Left kidney (tissue), 8 donors: ENCODE measurements at places on chromosomes 13 and 19.

GRCh38 chr13:111359237-111359915 lies 38.9 kb downstream of the TEX29 start:
- DNase-seq = no peak

DNA sequence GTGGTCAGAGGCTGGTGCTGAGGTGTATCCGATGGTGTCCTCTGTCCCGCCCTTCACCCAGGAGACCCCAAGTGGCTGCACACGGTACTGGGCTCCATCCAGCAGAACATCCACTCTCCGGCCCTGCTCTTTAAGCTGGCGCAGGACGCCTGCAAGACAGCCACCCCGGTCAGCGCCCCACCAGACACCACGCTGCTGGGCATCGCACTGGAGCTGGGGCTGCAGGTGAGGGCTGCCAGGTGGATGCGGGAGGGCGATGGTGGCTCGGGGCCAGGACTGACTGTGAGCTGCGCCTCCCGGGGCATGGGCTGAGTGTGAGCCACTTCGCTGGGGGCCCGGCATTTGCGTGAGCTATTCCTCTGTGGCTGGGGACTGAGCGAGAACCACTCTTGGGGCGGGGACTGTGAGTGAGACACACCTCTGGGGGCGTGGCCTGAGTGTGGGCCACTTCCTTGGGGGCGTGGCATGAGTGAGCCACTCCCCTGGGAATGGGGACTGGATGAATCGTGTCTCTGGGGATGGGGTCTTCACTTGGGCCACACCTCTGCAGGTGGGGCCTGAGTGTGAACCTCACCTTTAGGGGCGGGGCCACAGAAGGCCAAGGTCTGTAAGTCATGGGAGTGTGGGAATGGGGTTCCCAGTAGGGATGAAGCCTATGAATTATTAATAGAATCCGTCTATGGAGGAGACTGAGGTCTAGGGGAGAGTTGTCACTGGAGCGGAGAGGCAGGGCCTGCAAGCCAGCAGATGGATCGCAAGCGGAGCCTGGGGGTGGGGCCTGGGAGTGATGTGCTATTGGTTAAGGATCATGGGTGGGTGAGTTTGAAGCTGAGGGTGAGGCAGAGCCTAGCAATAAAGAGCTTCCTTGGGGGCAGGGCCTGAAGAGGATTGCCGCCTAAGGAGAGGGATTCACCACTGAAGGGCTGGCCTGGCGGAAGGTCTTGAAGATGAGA lies 30.5 kb downstream of the ZSWIM4 start:
- DNase-seq = no peak

- DNase-seq = no peak
These were observed 11.3 kb downstream of the APBA3 start for GRCh38 chr19:3750211-3750610.

GRCh38 chr19:38441657-38442348 lies 8.3 kb downstream of the RYR1 start:
- no peak for DNase-seq

DNA sequence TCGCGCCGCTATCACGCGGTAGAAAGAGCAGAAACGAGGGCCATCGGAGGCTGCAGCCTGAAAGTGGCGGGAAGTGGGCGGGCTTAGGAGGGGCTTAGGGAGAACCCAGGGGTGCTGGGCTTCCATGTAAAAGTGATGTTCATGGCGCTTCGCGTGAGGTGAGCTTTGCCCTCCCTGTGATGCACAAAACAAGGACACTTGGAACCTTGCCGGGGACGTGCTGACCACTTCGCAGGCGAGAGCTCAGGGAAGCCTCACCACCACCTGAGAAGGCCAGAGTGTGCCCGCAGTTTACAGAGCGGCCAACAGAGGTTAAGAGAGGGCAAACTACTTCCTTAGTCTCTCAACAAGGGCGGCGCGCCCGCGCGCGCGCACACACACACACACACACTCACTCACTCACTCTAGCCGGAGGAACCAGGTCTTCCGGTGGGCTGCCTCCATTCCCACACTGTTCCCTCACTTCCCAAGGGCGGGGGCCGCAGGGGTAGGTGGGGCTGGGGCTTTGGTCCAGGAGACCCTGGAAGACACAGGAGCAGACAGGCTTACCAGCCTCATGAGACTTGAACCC lies 651 bp downstream of the GAPDHS start:
- no peak for DNase-seq

DNA sequence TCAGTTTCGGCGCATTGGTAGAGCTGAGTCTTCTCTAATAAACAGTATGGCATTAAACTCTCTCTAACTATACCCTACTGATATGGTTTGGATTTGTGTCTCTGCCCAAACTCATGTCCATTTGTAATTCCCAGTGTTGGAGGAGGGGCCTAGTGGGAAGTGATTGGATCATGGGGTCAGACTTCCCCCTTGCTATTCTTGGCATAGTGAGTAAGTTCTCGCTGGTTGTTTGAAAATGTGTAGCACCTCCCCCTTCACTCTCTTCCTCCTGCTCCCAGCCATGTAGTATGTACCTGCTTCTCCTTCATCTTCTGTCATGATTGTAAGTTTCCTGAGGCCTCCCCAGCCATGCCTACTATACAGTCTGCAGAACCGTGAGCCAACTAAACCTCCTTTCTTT lies 682.7 kb upstream of the ARGLU1 start:
- no peak for DNase-seq

GRCh38 chr19:10292789-10293636 lies 3.3 kb downstream of the ICAM5 start:
- DNase-seq = no peak

- no peak for DNase-seq
These were observed 36.9 kb downstream of the GADD45B start for GRCh38 chr19:2512523-2513431.

GRCh38 chr13:27857282-27857681 lies 62.5 kb upstream of the PDX1 start:
- DNase-seq = no peak

- no peak for DNase-seq
These were observed 40.4 kb downstream of the LRCH1 start for GRCh38 chr13:46593398-46593797.

GRCh38 chr19:51760697-51761356 lies at the start of gene FPR2:
TSS of gene FPR2 (plus strand) at chr19:51761180. CDS start at chr19:51768659, 7,479 bp downstream.
- no peak for DNase-seq

DNA sequence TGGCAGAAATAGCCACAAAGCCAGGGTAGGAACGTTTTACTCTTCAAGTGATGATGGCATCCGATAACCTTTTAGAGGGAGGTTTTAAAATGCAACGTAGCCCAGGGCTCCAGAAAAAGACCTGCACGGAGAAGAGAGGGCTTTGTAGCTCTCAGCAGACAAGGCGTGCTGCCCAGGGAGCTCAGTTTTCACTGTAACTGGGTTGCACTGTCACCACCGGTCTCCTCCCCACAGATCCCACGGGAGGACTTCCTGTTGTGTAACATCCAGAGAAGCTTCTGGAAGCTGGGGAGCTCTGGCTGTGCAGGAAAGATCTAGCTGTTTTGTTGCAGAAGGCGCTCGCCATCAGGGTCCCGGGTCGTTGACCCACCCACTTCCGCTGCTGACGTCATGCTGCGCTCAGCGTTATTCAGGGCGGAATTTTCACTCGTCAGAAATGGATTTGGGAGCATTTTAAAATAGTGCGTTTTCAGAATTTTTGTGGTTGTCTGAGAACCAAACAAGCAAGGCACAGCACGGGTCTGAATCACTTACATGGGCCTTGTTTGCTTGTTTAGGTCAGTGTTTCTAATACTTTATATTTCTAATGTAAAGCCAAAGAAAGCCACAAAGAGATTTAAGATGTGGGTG lies 50.8 kb downstream of the ATP11A start:
- no peak for DNase-seq

GRCh38 chr13:79482281-79482970 lies 1.5 kb downstream of the NDFIP2 start:
- DNase-seq = no peak

DNA sequence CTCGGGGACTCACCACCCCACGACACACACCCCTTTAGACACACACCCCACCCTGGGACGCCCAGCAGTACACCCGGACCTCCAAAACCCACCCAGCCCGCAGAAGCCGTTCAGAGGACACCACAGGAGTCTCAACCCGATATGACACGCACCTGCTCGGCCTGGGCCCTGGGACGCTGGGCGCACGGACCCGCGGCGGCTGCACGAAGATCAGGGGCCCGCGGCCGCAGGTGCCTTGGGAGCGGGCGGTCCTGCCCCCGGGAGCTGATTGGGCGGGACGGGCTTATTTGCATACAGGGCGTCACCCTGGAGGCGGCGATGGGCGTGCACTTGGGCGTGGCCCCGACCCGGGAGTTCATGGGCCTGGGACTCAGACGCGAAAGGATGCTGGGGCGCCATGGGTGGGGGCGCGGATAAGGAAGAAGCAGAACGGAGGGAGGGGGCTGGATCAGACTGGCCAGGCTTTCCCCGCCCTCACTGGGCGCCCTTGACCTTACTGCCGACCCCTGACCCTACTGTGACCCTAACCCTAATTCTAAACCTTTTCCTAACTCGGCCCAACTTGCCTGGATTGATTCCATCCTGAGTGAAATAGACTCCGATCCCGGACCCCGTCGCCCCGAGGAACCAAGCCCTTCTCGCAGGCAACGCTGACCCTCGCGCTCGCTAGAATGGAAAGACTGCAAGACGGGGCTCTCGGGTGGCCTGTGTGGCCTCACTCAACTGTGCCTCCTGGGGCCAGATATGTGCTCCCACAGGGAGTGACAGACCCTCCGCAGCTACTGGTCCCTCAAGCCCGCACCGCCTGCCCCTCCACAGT lies at the start of gene MEF2B:
MEF2B (minus strand) TSS at position 211 of the 820 bp plus-strand sequence. CDS start 19,528 bp downstream, outside the sequence.
- peak; percentile 63 for DNase-seq

- no peak for DNase-seq
These were observed 49.6 kb upstream of the OLFM4 start for GRCh38 chr13:52978989-52979388.

DNA sequence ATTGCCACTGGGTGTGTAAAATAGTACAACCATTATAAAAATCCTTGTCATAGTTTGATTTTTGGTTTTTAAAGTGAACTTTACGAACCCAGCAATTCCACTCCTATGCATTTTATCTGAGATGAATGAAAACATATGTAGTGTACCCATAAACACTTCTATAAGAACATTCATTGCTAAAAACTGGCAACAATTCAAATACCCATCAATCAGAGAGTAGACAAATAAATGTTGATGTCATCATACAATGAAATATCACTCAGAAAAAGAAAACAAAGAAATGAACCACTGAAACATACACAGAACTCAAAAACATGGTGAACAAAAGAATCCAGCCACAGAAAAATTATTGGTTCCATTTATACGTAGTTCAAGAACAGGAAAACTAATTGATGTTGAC lies 202.3 kb downstream of the ABCC4 start:
- DNase-seq = no peak

GRCh38 chr13:99929866-99930265 lies 41.7 kb downstream of the ZIC5 start:
- no peak for DNase-seq

GRCh38 chr13:110912651-110913051 lies 2.2 kb downstream of the ANKRD10 start:
- DNase-seq = no peak

GRCh38 chr19:12793290-12794195 lies 2.3 kb downstream of the JUNB start:
- DNase-seq = peak; percentile 93

DNA sequence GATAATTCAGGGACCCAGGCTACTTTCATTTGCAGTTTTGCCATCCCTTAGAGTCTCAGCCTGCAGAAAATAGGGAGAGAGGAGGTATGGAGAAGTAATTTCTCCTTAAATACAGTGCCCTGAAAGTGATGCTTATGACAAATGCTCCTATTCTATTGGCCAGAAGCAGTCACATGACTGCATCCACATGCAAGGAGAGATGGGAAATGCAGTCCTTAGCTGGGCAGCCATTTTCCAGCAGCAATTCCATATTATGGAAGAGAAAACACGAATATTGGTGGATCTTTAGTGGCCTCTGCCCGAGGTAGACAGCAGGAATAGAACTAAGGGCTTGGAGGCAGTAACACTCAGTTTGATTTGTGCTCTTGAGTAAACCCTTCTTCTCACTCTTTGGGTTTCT lies 39.4 kb downstream of the VAV1 start:
- no peak for DNase-seq

- peak; percentile 94 for DNase-seq
These were observed 10.2 kb downstream of the STAP2 start for GRCh38 chr19:4328243-4328990.

DNA sequence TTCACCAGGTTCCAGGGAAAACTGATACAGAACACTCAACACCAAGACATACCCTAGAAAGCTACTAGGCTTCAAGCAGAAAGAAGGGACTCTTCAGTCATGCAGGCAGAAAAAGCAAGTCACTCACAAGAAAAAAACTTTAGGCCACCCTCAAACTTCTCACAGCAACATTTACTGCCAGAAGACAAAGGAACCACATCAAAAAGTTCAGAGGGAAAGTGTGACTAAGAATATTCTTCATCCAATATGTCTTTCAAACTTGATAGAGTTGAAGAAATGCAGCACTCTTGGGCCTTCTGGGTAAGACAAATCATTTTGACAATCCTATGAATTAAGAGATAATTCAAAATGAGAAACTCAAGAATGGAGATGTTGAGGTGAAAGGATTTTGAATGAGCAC lies 7.7 kb downstream of the DZIP1 start:
- no peak for DNase-seq

- DNase-seq = peak; percentile 15
These were observed 1128.9 kb downstream of the EFNB2 start for GRCh38 chr13:105406551-105406950.

DNA sequence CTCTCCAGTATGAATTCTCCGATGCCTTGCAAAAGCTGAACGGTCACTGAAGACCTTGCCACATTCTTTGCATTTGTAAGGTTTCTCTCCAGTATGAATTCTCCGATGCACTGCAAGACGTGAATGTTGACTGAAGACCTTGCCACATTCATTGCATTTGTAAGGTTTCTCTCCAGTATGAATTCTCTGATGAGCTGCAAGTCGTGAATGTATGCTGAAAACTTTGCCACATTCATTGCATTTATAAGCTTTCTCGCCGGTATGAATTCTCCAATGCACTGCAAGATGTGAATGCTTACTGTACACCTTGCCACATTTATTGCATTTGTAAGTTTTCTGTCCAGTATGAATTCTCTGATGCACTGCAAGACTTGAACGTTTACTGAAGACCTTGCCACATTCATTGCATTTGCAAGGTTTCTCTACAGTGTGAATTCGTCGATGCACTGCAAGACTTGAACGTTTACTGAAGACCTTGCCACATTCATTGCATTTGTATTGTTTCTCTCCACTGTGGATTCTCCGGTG lies 20.0 kb upstream of the ZNF841 start:
- no peak for DNase-seq

DNA sequence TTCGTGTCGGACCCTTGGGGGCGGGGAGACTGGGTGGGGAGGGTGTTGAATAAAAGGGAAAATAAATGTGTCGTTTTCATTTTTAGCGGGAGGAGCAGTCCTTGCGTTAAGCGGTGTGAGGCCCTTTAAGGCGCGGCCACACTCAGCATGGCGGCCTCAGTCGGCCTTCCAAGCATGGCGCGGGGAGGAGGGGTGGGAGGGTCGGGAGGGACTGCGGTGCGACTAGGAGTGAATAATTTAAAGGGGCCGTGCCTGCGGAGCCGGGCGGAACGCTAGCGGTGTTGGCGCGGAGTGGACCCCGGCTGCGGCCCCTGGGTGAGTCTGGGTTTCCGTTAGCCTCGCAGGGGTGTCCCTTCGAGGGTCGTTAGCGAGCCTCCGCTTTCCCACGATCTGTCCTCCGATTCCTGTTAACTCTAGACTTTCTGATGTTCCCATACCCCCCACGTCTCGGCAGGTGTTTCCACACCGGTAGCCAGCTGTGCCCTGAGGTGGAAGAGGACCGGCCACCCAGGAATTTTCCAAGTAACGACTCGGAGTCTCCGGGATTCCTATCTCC lies 1.5 kb upstream of the PNPLA6 start:
- DNase-seq = peak; percentile 92
